ENCODE measurements at places on chromosomes 2 and 18. TPM values are rescaled to one million over a fixed set of nuclear protein-coding genes. Genes with fewer than 3 reads are reported as not detected.

Gene ANKRD30B
- polyA plus RNA-seq: not detected

Gene GPR17
- polyA plus RNA-seq: not detected

DNA sequence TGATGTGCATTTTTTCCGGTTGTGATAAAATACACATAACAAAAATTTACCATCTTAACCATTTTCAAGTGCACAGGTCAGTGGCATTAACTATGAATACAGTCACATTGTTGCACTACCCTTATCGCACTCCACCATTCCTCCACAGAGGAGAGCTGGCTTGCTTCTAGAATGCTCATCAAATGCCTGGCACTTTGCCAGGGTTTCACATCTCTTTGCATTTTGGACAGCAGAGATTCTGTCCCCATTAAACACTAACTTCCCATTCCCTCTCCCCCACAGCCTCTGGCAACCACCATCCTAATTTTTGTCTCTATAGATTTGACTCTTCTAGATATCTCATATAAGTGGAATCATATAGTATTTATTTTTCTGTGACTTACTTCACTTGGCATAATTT, 165.0 kb downstream of the ASB1 start:
- no peak for DNase-seq

GRCh38 chr18:8416212-8417019, 192.8 kb upstream of the RAB12 start:
- no peak for DNase-seq

- no peak for DNase-seq
Observed at GRCh38 chr2:104638190-104638858, 215.6 kb upstream of the POU3F3 start.

- DNase-seq: no peak
Observed at GRCh38 chr2:207072571-207072970, 93.2 kb downstream of the KLF7 start.
